ENCODE measurements at places on chromosomes 11 and 22.

DNA sequence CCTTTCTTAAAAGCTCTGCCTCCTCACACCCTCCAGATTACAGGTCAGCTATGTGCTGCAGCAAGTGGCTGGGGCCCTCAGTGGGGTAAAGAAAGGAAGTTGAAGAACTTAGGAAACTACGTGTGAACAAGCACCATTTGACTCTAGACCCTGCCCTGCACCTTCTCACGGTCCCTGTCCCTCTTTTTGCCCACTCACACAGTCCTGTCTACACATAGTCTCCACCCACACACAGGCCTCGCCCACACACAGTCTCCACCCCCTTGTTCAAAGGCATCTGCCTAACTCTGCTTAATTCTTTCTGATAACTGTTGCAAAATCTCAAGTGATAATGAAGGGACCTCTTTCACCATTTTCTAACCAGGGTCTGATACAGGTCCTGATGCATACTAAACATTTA is 59.0 kb downstream of the TMPRSS5 start:
- peak; percentile 3 for DNase-seq

- DNase-seq = no peak
These were observed 47.0 kb downstream of the CSTPP1 start for GRCh38 chr11:46983598-46983997.

DNA sequence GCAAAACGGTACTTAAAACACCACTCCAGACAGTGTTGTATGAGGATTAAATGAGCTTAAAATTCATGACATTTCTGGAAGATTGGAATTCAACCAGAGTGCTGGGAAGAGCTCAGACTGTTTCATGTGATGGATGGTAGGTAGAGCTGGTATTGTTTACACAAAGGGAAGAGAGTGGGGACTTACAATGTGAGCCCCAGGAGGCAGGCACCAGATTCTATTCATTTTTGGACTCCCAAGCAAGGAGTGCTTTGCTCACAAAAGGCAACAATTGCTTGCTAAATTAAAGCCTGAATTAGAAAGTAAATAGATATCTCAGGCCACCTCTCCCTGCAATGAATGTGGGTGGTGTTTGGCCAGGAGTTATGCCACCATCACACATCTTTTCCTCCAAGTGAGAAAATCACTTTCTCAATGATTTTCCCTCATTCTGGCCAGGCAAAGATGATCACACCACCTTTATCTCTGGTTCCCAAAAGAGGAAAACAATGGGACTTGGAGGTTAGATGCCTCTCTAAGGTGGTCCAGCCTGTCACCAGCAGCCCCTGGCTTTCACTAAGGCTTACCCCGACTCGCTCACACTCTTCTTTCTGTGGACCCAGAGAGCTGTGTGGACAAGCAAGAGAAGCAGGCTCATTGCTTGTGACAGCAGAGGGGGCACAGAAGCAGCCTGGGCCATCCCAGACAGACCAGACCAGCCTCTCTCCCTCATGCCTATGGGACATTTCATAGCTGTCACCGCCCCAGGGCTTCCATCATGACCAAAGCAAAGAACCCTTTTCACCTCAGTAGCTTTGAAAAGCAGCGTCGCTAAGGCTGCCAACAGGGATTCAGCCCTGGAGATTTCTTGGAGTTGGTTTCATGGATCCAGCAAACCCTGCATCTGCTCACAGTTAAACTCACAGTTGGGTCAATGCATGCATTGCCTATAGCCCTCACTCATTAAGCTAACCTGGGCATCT is 63.5 kb upstream of the DRD2 start:
- no peak for DNase-seq

DNA sequence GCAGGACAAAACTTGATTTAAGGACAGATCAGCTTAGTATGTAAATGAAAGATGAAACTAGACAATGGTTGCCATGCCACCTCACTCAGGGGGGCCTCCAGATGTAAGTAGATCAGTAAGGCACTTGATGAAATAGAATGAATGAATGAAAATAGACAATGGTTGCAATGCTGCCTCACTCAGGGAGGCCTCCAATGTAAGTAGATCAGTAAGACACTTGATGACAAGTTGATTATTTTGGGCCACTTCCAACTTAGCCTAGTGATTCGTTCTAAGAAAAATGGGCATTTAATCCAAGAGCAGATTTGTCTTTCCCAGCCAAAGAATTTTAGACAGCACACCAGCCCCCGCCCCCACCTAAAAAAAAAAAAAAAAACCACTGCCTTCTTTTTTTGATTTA is 19.2 kb upstream of the SLC5A12 start:
- no peak for DNase-seq

DNA sequence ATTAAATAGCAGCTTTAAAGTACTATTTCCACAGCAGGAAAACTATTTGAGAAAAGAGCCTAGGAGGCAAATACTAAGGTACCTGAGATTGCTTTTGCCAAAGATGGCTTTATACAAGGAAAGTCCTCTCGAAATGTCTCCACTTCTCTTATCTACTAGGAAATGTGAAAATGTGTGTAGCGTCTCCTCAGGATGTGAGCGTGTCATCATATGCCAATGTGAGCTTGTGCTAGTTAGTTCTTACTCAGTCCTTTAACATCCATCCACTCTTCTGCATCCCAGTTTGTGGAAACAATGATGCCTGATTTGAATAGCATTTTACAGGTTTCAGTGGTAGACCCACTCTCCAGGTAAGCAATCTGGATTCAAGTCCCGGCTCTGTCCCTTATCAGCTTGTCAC is 421.0 kb downstream of the DYNC2H1 start:
- no peak for DNase-seq

DNA sequence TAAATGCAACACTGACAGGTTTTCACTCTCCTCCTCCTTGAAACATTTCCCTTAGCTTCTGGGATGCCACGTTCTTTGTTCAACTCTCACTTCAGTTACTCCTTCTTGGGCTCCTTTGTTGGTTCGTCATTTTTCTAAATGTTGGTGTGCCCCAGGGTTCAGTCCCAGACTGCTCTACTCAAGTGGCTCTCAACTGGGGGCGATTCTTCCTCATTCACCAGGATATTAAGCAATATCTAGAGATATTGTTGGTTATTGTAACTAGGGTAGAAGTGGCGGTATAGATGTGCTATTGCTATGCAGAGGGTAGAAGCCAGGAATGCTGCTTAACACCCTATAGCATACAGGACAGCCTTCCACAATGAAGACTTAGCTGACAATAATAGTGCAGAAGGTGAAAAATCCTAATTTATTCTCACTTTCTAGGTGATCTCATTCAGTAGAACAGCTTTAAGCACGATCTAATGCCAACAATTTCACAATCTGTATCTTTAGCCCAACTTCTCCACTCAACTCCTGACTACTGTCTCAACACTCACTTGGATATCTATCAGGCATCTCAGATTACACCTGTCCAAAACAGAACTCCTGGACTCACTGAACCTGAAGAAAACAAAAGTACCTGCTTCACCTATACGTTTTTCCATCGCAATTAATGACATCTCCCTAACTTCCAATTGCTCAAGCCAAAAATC is 4.6 kb downstream of the NUP160 start:
- DNase-seq = no peak

- no peak for DNase-seq
These were observed 1841.5 kb downstream of the LRRC4C start for GRCh38 chr11:39617971-39618370.

DNA sequence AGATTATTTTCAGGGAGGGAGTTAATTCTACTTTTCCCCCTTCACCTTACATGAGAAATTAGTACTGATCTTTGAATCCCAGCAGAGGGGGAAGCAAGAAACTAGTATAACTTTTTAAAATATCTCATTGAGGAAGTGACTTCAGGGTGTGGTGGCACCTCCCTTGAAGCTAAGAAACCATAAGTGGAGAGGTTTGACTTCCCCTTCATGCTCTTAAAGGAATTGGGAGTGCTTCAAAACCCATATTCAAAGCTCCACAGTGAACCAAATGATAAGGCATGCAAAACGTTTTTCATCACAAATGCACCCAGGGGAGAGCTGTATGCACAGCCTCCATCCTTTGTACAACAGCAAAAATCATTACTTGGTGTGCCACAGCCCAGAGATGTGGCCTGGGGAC is 540 bp downstream of the MS4A14 start:
- DNase-seq = no peak
